Stimulated activated CD8-positive, alpha-beta memory T cell treated with anti-CD3 and anti-CD28 coated beads, Interleukin-7, amount 100 ng/mL, for 24 hours (primary cell): ENCODE measurements at places on chromosomes 7 and 10.

- no peak for DNase-seq
These were observed 35.4 kb downstream of the CDCA7L start for GRCh38 chr7:21910253-21910652.

- DNase-seq = no peak
These were observed 25.0 kb upstream of the TAX1BP1 start for GRCh38 chr7:27714831-27715444.

DNA sequence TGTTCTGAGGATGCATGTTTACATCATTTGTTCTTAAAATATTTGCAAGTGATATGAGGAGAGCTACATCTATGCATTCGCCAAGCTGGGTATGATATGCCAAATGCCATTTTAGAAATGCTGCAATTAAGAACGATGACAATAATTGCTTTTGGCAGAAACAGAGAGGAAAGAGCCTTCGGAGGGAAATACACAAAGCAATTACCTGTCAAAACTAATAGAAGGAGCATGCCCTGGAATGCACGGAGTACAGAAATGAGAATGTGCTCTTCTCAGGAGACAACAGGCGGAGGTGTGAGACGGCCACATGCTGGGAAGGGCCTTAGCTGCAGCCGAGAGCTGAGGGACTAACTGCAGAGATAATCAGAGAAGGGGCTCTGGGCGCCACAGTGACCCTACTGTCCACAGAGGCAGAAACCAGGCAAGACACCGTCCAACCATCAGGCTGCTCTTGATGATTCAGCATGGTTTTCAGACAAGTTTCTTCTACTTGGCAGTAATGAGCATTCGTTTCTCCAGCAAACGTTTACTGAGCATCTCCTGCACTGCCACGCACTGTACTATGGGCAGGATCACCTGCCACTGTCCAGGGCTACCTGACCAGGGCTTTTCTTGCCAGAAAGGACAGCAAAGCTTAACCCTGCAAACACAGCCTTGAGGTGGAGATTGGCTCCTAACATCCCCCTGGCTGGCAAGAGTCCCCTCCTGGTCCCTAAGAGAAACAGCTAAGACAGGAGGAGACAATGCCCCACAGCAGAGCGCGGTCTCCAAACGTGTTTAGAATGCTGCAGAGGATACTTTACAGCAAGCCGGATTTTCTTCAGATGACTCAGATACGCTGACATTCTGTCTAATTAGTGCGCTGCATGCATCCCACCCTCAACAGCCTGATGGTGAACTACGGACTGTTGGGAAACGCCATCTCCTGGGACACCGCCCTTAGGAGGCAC lies 18.1 kb downstream of the VIPR2 start:
- no peak for DNase-seq

DNA sequence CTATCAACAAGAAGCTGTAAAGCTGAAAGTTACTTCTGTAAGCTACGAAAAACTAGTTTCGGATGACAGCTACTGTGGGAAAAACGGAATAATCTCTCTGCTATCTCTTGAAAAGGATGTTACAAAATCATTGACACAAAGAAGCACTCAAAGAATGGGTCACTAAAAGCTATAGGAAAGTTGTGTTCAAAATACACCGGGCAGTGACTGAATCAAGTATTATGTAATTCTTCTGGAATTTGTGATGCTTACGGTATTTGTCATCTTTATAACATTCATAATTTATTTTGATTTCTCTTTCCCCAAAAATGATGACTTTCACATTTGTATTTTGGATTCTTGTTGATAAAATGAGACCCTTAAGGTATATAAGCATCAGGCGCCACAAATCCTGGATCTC lies 112.1 kb upstream of the KLF6 start:
- DNase-seq = no peak

- DNase-seq = no peak
These were observed 23.7 kb upstream of the EGFR start for GRCh38 chr7:54995166-54995565.

DNA sequence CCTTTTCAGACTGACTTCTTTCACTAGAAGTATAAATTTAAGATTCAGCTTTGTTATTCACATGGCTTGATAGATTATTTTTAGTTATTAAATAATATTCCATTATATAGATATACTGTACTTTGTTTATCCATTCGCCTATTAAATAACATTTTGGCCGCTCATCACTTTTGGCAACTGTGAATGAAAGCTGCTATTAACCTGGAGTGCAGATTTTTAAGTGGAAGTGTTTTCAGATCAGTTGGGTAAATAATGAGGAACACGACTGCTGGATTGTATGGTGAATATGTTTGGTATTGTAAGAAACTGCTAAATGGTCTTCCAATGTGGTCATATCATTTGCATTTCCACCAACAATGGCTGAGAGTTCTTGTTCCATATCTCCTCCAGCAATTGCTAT lies 97.6 kb upstream of the ZNF804B start:
- no peak for DNase-seq
